NCI-H446 treated with DMSO at 0.1 percent for 48 hours (cell line): ENCODE measurements at places on chromosomes 2 and 18.

- DNase-seq = no peak
Measured at GRCh38 chr18:74290794-74291471, 830 bp downstream of the CYB5A start.

- DNase-seq = no peak
Measured at GRCh38 chr2:236163471-236164200, 4.5 kb downstream of the GBX2 start.

DNA sequence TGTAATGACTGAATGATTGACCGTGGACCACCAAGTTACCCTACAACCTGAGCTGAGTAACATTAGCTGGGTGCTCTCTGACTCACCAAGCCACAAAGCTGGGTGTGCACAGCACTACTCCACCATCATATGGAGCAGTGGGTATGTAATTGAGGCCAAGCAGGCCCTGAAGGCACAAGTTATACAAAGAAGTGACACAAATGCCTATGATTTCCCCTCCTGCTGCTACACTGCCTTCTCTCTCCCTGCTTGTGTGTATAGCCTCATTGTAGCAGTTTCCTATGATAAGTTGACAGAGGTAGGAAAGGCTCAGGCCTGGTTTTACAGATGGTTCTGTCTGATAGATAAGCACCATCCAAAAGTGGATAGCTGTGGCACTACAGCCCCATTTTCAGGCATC lies 1327.2 kb upstream of the DDX18 start:
- no peak for DNase-seq

GRCh38 chr18:10898417-10898974 lies 250.9 kb downstream of the PIEZO2 start:
- DNase-seq = no peak

- DNase-seq = no peak
Measured at GRCh38 chr2:53784436-53784835, 2.3 kb downstream of the ASB3 start.

- DNase-seq = no peak
Measured at GRCh38 chr2:196079052-196079451, 10.4 kb upstream of the DNAH7 start.

- DNase-seq = no peak
Measured at GRCh38 chr2:241009191-241009590, 10.8 kb downstream of the SNED1 start.

DNA sequence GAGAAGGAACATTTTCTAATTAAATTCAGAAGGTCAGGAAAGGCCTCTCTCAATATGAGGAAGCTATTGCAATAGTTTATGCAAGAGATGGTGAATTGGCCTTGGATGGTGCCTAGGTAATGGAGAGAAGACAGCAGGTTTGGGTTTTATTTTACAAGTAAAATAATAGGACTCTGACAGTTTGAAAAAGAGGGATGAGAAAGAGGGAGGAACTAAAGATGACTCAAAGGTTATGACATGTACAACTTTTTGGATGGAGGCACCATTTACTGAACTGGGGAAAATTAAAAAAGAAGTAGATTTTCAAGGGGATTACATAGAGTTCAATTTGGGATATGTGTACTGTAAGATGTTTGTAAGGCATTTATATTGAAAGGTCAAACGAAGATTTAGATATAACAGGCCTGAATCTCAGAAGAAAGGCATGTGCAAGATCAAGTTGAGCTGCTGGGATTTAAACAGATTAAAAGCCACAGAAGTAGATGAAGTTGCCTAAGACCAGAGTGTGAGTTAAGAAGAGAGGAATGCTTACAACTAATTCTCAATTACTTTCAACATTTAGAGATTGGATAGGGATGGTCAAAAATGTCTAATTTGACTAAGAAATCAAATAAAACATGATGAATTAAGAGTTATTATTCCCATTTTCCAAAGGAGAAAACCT lies 12.3 kb upstream of the ASNSD1 start:
- DNase-seq = no peak

DNA sequence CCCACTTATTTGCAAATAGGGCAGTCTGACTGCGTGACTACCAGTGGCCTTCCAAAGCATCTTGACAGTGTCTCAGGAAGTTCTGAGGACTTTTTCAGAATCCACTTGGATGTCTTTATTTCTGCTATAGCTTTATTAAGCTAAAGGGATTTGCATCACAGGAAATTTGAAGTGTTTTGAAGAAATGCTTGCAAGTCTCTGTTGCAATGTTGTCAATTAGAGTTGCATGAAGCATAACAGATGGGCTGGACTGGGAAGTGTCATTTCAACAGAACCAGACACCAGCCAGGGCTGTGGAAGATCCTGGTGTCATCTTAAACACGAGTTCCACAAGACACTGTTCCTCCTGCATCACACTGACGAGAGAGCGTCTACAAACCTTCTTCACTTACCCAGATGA lies 224.5 kb downstream of the EN1 start:
- DNase-seq = no peak

DNA sequence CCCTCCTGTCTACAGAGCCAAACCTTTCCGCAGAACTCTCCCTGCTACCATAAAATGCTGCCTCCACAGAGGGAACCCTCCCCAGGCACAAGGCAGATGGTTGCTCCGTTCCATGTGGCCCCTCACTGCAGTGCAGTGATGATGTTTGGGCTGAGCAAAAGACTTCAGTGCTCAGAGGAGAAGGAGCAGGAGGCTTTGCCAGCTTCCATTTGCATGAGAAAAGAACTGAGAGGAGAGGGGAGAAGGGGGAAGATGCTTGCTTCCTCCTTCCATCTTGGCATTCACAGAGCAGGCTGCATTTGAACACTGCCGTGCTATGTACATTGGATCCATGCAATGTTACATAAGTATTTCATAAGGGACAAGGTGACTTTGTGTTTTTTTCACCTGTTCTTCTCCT lies 46.6 kb upstream of the TMEM200C start:
- no peak for DNase-seq

- peak; percentile 4 for DNase-seq
Measured at GRCh38 chr18:34595690-34596089, 114.4 kb upstream of the DTNA start.

DNA sequence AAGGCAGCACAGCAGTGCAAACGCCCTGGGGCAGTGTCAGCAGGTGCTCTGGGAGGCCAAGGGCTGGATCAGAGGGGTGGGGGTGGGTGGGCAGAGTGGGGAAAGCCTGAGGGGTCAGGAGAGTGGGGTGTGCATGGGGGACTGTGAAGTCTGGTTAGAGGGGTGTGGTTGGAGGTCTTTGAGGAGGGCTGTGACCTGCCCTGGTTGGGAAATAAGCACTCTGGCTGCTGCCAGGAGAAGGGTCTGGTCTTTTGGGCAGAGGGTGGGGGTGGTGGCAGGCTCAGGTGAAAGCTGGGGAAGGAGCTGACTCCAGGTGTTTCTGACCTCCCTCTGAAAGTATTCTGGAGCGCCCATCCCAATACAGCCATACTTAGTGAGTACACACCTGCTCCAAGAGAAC lies 4.2 kb downstream of the ALPI start:
- DNase-seq = no peak

- no peak for DNase-seq
Measured at GRCh38 chr2:3209258-3209657, 168.4 kb downstream of the EIPR1 start.

- DNase-seq = no peak
Measured at GRCh38 chr2:220682616-220683015, 889.5 kb downstream of the EPHA4 start.

- DNase-seq = no peak
Measured at GRCh38 chr2:176385838-176386237, 116.6 kb downstream of the MTX2 start.

DNA sequence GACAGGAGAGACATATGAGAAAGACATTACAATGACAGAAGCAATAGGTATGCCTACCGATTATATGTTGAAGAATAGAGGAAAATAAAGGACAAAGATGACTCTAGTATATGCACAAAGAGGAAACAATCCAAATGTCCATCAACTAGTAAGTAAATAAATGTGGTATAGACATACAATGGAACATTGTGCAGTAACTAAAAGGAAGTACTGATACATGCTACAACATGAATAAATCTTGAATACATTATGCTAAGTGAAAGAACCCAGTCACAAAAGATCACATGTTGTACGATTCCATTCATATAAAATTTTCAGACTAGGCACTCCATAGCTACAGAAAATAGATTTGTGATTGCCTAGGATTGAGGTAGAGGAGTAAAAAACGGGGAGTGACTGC lies 28.5 kb upstream of the PGAP1 start:
- DNase-seq = no peak

GRCh38 chr2:96236882-96237281 lies 28.3 kb upstream of the STARD7 start:
- no peak for DNase-seq

DNA sequence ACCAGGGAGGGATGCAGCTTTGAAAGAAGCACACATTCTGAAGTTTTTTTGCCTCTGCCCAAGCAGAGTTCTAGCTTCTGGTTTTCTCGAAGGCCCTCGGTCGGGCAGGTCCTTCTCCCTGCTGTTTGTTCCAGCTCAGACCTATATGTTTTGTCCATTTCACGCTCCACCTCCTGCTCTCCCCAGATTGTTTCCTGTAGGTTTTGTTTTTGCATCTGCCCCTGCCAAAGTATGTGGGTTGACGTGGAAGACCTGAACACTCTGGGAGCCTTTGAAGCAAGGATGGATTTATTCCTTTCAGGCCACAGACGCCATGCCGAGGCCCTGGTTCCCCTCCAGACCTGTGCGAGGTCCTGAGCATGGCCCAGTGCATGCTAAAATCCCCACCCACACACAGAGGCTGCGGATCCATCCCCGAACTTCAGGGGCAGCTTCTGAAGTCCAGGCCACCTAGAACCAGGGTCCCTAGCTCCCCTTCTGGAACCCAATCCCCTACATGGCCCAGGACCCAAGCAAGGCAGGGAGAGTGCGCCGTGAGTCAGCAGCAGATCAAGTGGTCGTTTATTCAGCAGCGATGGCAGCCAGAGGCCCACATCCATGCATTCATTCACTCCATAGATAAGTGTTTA lies 205.4 kb downstream of the KLHL29 start:
- no peak for DNase-seq

GRCh38 chr2:16900405-16901025 lies 234.9 kb upstream of the CYRIA start:
- no peak for DNase-seq

DNA sequence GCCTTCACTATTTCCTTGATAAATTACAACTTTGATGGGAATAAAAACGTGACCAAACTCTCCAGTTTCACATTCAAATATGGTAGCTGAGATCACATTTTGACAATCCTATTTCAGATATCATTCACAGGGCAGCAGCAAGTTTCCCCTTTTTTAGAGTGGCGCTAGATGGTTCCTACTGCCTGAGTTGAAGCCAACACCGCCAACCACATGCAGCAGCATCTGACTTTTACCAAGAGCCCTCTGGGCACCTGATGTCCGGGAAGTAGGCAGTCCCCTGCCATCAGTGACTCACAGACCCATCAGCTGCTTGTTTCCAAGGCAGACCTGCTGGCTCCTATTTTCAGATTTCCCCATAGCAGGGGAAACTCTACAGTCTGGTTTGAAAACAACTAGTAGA lies 4.0 kb upstream of the MREG start:
- DNase-seq = no peak

- DNase-seq = no peak
Measured at GRCh38 chr2:121329786-121330185, 44.8 kb upstream of the TFCP2L1 start.

- DNase-seq = no peak
Measured at GRCh38 chr18:56146565-56146964, 491.8 kb downstream of the TXNL1 start.

- DNase-seq = no peak
Measured at GRCh38 chr2:36812196-36812595, 115.7 kb downstream of the VIT start.

GRCh38 chr18:47582093-47582492 lies 330.6 kb upstream of the SKOR2 start:
- no peak for DNase-seq
